ENCODE measurements at places on chromosomes 3 and 15. TPM values are rescaled to one million over a fixed set of nuclear protein-coding genes. Genes with fewer than 3 reads are reported as not detected.

STX19 gene
- not detected for total RNA-seq

ADCY5 gene
- total RNA-seq = not detected

BNC1 gene
- not detected for total RNA-seq

PRR20G gene
- total RNA-seq = not detected

SLC6A1 gene
- not detected for total RNA-seq

P2RY14 gene
- 1.0 TPM for total RNA-seq

SEMA3B gene
- total RNA-seq = 0.46 TPM

Data from activated CD8-positive, alpha-beta memory T cell treated with anti-CD3 and anti-CD28 coated beads for 36 hours (primary cell).